Gastroesophageal sphincter (tissue), 4 donors: ENCODE measurements at places on chromosomes 1 and 21.

- ATAC-seq = no peak
Observed at GRCh38 chr1:20885121-20885520, 98.0 kb upstream of the HP1BP3 start.

- no peak for ATAC-seq
Observed at GRCh38 chr1:6090996-6091822, 45.5 kb downstream of the KCNAB2 start.

GRCh38 chr21:27036736-27037301 lies 69.9 kb upstream of the ADAMTS5 start:
- no peak for ATAC-seq

DNA sequence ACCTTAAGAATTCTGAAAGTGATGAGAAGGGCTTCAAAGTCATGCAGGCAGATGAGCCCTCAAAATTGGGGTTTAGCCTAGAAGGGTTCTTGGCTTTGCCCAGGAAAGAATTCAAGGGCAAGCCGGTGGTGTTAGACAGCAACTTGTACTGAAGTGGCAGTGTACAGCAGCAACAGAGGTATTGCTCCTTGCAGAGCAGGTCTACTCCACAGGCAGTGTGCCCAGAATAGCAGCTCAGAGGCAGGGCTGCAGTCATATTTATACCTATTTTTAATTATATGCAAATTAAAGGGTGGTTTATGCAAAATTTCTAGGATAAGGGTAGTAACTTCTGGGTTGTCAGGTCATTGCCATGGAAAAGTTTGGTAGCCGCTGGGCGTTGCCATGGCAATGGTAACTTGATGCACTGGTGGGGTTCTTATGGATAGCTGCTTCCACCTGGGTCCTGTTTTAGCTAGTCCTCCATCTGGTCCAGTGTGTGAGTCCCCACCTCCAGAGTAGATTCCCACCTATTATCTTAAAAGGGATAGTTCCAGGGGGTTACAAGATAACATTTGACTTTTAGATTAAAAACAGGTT lies 57.9 kb upstream of the CR2 start:
- ATAC-seq = no peak

DNA sequence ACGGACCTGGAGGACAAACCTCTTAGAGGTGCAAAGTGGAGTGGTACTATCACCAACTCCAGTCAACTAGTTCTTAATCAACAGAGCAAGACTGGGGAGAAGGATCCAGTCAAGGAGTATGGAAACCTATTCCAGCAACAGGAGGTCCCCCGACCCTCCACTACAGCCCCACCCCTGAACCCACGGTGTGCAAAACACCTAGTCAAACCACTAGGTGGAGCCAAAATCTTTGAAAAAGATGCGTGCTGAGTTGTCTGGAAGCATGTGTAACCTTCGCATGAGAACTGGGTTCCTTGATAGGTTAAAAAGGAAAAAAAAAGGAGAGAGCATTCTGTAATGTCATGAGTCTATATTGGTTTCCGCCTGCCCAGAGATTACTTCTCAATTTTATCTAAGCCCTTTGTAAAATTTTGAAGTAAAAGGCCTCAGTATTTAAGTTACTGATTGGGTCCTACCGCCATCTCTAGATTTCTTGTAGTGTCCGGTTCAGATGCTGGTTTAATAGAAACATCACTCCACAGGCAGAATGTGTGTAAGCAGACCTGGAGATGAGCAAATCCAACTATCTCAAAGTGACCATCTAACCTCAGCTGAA lies 81.9 kb upstream of the HAO2 start:
- ATAC-seq = no peak

GRCh38 chr1:170326186-170326585 lies 180.4 kb downstream of the NTMT2 start:
- no peak for ATAC-seq

- no peak for ATAC-seq
Observed at GRCh38 chr1:55957276-55957675, 622.1 kb downstream of the PLPP3 start.
